ENCODE measurements at places on chromosomes 4 and X.

GRCh38 chr4:8555716-8556115, 24.5 kb upstream of the GPR78 start:
- DNase-seq = no peak

DNA sequence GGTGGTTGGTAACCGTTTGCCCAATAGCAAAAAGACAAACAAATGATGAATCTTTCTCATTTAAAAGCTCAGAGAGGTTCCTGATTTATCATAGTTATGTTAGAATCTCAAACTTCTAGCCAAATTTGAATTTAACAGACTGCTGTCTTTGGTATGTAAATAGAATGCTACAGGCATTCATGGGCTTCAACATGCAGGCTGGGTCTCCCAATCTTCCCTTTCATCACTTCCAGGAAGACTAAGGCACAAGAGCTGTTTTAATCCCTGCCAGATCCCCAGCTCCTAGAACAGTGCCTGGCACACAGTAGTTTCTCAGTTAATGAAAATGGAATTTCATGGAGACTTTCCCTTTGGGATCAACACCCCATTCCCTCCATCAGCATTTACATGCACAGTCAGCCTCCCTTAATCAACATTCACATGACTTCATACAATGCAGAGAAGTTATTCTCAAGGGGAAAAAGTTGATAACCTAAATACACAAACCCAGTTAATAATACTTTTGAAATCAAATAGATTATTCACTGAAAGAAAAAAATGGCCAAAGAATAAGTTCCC, 107.6 kb upstream of the C1QTNF7 start:
- no peak for DNase-seq

DNA sequence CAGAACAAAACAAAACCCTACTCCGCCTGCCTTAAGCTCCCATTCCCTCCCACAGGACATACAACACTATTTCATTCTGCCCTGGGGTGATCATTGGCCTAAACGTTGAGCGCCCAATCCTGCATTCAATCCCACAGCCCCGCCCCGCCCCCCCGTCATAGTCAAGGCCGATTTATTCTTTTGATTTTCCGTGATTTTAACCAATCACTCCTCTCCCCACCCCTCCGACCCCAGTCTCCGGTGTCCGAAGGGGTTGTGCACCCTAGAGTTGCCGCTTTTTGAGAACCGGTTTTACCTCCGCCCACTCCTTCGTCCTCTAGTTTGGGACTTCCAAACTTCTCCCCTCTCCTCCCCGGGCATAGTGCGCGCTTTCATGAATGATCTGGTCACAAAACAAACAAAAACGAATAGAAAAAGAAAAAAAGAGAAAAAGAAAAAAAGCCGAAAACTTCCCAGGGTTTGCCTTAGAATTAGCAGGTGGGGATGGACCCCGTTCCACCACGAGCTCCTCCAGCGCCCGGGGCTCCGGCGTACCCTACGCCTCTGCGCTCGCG, 446 bp upstream of the UBE2A start:
- DNase-seq = peak; percentile 67

- no peak for DNase-seq
Measured at GRCh38 chrX:51931566-51932150, 38.2 kb downstream of the MAGED1 start.

DNA sequence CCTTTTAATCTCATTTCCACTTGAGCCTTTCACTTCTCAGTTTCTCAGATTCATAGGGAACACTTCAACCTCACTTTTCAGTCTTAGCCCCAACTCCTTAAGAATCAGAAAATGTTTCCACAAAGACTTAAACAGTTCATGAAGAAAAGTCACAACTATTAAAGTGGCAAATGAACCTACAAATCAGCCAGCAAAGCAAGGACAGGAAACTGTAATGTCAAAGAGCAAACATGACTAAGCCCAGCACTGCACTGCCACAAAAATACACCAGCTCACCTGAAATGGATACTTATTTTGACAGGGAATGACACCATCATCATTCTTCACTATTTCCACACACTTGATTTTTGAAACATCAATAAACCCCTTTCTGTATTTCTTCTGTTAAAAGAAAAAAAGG, 41.8 kb upstream of the TXK start:
- no peak for DNase-seq

GRCh38 chr4:105135785-105136184, 10.9 kb upstream of the TET2 start:
- DNase-seq = no peak

DNA sequence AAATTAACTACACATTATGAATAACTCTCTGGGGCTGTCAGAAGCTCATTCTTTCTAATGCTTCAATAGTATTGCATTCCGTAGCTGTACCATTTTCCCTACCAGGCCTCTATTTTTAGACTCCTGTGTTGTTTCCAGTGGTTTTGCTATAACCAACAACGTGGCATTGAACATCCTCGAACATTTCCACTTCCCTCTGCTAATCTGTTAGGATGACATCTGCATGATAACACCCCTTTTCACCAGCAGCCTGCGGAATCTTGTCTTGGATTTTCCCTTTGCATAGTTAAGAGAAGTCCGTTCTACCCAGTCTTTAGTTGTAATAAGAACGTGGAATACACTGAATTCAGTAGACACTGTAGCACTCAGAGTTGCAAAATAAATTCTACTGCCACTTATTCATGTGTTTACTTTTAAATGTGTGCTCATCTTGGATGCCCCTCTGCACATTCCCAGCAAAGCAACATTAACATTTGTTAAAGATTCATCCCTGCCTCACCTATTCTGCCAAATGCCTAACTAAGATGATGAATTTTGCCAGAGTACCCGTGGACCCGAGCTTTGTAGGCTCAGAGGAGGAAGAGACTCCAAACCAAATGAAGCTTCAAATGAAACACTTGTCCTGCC, 55.6 kb downstream of the SEL1L3 start:
- peak; percentile 39 for DNase-seq
